ENCODE measurements at places on chromosomes 3 and 15.

DNA sequence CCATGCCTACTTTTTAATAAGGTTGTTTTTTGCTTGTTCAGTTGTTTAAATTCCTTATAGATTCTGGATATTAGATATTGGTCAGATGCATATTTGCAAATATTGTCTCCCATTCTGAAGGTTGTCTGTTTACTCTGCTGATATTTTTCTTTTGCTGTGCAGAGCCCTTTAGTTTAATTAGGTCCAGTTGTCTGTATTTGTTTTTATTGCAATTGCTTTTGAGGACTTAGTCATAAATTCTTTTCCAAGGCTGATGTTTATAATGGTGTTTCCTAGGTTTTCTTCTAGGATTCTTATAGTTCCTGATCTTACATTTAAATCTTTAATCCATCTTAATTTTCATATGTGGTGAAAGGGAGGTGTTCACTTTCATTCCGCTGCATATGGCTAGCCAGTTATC, 77.4 kb downstream of the PTPRG start:
- no peak for DNase-seq

- no peak for DNase-seq
Observed at GRCh38 chr3:52256622-52257021, 11.1 kb downstream of the PPM1M start.

DNA sequence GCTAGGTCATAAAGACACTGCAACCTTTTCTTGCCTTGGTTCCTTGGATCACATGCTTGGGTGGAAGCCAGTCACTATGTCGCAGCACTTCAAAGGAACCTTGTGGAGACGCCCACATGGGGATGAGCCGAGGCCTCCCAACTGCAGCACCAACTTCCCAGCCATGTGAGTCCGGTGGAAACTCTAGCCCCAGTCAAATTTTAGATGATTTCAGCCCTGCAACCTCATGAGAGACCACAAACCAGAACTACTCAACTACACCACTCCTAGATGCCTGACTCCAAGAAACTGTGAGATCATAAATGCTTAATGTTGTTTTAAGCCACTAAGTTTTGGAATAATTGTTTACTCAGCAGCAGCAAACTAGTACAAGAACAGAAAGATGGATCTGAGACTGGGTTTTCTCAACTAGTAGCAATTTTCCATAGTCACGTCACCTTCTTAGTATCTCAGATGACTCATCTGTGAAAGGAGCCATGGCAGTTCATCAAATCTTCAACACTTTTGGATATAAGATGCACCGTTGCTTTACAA, 86.5 kb downstream of the MB21D2 start:
- peak; percentile 4 for DNase-seq

DNA sequence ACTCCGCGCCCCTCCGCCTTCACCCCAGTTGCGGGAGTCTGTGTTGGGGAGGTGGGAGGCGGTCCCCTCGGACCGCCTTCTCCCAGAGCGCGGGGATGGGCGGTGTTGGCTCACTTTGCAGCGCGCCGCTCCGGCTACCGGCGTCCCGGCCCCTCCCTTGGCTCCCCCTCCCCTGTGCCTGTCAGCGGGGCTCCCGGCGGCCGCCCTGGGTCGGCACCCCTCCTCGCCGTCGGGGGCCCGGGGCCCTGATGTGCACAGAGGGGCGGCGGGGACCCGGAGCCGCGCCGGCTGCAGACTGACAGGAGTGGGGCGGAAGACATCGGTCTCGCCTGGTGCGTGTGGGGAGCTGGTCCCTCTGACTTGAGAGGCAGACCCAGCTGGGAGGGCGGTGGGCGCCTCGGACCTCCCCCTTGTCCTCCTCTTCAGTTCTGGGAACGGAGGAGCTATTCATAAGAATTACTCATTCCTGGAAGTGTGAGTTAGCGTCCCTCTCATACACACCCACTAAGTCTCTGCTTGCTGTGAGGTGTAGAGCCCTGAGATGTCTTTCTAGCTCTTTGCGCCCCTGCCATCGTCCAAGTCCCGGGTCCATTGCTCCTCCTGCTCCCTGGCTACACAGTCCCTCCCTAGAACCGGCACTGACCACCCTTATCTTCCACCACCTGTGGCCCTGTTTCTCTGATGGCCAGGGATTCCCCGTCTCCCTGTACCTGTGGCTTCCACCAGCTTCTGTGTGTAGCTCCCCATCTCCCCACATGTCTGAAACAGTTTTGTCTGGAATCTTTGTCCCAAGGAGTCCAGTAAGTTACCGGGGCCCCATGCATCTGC, 42.3 kb upstream of the ROPN1 start:
- no peak for DNase-seq

DNA sequence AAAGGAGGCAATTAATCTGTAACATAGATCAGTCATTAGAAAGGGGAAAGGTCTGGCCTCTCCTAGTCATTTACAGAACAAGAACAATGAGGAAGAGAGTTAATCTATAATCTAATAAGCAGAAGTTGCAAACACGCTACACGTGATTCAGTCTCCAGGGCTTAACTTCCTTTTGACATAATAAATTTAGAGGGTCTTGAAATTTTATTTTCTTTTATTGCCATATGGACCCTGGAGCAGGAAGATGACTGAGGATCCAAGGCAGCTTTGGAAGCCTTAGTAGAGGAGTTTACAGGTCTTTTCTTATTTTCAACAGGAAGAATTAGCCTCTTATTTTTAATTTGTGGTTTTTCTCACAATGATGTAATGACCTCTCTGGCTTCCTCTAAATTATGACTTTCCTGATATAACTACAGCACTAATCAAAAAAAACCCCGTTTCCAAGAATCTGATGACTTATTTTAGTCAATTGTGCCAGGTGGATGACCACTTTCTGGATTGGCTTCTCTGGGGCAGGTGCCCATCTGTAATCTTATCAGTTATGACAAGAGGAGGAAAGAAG, 32.2 kb downstream of the ADGRG7 start:
- no peak for DNase-seq

- no peak for DNase-seq
Observed at GRCh38 chr3:142356818-142357217, 91.0 kb downstream of the XRN1 start.

DNA sequence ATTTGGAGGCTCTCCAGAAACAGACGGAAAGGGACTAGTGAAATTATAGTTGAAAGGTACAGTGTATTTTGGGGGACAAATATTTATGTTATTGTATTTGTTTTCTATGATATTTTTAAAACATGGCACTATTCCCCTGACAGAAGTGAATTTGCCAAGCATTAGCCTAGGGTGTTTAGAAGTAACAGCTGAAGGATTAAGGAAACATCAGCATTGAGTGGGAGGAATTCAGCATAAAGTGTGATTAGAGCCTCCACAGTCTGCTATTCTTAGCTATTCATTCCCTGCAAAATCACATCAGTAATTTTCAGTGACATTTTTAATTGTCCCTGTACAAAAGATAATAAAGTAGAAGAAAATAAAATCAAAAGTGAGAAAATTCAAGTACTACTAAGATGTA, 231.4 kb downstream of the ROBO2 start:
- DNase-seq: no peak
